Stimulated activated CD4-positive, alpha-beta T cell treated with anti-CD3 and anti-CD28 coated beads, Interleukin-4, amount 100 ng/mL, for 1 hour (primary cell): ENCODE measurements at places on chromosomes 5 and 9.
A peak's percentile ranks its signal among the peaks of the same experiment; 100 is the strongest.

DNA sequence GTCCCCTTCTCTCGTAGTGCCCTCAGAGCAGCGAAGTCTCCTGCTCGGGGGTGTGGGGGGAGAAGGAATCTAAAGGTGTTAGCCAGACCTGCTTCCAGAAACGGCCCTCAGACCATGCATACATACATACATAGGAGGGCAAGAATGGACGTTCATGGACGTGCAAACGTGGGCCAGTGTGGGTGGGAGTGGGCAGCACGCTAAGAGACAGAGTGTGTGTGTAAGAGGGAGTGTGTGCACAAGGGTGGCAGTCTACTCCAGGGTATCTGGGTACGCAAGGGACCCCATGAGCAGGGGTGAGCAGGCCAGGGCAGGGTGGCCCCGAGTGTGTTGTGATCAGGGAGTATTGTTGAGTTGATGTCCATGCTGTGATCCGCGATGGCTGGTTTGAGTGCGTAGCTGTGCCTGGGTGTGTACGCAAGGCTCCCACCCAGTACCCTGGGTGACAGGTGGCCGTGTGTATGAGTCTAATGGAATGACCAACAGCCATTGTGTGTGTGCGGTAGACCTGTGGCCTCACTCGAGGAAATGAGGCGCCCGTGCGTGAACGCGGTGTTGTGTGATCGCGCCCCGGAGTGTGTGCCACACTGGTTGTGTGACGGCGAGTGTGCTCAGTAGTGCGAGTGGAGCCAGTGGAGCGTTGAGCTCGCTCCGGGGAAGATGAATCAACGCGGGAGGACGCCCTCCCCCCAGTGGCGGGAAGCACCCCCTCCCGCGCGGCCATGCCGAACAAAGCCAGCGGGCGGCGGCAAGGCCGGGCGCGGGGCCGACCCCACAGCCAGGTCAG, 826 bp downstream of the GPRIN1 start:
- DNase-seq = peak; percentile 25

DNA sequence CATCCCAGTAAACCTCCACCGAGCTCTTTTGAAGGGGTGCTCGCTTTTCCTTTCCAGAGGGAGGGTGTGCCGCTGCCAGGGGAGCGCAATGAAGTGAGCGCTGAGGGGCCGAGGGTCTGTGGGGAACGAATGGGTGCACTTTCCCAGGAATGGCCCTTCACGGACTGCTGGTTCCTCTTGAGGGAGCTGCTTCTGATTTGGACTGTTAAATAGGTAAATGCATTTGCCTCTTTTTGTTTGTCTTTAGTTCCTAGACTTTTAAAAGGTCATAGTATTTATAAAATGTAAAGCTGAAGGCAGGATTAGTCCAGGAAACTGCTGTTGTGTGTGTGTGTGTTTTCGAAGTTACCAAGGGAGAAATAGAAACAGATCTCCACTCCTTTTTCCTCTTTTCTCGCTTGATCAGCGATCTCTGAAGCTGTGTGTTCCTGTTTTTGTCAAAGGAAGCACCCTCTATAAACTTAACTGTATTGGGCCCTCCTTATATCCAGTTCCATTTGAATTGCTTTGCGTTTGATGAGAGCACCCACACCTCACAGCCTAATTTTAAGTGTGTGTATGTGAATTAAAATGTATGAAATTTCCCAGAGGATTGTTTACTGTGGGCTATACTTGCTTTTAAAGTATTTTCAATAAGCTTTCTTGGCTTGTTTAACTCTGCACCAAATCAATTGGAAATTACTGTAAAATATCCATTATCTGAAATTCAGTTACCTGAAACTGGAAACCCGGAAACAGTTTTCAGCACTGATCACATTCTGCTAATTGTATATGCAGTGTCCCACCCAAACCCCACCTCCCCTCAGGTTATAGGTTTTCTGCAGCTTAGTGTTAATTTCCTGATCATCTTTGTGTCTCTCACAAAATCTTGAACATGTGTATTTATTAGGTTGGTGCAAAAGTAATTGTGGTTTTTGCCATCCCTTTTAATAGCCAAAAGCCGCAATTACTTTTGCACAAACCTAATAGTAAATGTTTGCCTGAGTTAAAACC, 966 bp downstream of the SNX2 start:
- DNase-seq = no peak

DNA sequence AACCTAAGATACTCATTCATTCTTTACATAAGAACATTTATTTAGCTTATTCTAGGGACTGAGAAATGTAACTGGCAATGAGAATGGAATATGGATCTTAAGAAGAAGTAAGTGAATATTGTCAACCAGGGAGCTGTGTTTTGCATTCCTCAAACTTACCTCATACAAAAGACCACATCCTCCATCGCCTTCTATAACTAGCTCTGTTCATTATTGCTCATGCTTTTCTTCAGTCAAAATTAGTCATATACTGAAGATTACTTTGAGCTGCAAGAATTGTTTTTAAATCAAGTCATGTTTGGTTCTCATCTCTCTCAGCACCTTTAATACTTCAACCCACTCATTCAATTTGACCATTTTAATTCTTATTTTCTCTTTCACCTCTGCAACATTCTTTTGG, 140.3 kb upstream of the RASA1 start:
- DNase-seq = no peak

GRCh38 chr9:6944093-6944551, 186.3 kb downstream of the KDM4C start:
- DNase-seq = no peak

DNA sequence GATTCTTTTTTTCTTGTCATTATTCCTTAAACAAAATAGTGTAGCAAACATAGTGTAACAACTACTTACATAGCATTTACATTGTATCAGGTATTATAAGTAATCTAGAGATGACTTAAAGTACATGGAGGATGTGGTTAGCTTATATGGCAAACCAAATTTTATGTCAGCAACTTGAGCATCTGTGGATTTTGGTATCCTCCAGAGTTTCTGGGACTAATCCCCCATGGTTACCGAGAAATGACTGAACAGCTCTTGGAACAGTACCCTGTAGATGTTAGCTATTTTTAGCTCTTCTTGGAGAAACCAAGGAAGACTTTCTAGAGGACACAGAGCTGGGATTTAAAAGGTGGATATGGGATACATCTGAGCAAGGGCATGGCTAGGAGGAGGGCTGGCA, 157.6 kb upstream of the KLF4 start:
- no peak for DNase-seq
